ENCODE measurements at places on chromosomes 12 and 14. TPM values are rescaled to one million over a fixed set of nuclear protein-coding genes. Genes with fewer than 3 reads are reported as not detected.

ZCRB1 gene
- 35.5 TPM for total RNA-seq

ENDOU gene
- not detected for total RNA-seq

APPL2 gene
- total RNA-seq = 45.5 TPM

PTGDR gene
- not detected for total RNA-seq

LIN7A gene
- total RNA-seq = 1.1 TPM

Data from pericardium fibroblast (primary cell).